Activated effector memory CD4-positive, alpha-beta T cell treated with anti-CD3 and anti-CD28 coated beads, Interleukin-2, amount 50 U/mL, for 16 hours (primary cell): ENCODE measurements at places on chromosomes 5 and 9.

DNA sequence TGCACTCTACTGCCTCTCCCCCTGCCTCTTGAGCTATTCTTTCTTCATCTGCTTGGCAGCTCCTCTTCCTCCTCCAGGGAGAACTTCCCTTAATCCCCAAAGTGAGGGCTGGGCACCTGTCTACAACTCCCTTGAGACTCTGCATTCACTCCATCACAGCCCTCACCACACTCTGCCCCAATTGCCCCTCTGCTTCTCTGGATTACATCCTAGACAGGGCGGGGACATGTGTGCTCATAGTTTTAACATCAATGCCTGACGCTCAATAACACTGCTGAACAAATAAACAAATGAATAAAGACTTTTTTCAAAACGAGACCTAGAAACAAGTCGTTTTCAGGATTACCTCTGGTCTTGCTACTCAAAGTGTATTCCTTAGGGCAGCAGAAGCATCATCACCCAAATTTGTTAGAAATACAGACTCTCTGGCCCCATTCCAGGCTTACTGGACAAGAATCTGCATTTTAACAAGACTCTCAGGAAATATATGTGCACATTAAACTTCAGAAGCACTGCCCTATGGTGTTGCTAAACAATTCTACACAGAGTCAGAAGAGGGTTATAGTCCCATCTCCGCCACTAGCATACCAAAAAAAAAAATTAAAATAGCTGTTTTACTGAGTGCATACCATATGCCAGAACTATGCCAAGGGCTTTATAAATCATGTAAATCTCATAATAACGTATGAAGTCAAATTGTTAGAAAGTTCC, 115.6 kb downstream of the CDK5RAP2 start:
- DNase-seq, result no peak

GRCh38 chr9:38696999-38697398, 22.9 kb downstream of the FAM240B start:
- DNase-seq, result no peak

GRCh38 chr5:14708551-14708950, 44.0 kb downstream of the OTULIN start:
- DNase-seq, result no peak

DNA sequence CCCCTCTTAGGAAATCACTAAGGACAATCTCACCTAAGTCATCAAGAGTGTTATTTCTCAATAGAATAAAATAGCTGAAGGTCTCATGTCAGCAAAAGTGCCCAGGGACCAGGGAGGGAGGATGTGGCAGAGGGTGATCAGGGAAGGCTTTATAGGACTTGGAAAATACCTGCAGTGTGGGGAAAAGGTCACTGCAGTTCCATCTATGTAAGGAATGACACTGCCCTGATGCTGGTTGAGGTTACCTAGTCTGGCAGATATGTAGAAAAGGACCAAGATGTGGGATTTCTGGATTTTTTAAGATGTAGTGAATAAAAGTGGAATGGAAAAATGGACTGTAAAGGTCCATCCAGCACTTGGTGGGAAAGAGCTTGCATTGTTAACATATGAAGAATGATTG, 18.3 kb downstream of the PRDM9 start:
- DNase-seq, result no peak

GRCh38 chr9:126851286-126851880, 9.1 kb upstream of the ZBTB34 start:
- DNase-seq, result no peak

DNA sequence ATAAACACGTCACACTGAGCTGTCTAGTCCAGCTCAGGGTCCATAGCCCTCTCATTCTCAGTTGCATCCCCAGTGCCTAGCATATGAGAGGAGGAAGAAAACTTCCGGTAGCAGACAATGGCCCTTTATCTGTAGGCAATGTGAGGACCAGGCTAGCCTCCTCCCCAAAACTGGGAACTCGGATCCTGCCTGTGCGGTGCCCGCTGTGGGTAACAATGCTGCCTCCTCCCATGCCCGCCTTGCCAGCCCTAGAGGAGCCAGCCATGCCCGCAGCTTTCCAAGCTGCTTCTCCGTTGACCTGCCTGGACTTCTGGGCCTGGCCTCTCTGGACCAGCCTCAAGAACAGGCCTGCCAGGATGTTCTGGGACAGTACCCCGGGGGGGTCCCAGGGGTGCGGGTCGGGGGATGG, 74.6 kb upstream of the ORM1 start:
- no peak for DNase-seq

DNA sequence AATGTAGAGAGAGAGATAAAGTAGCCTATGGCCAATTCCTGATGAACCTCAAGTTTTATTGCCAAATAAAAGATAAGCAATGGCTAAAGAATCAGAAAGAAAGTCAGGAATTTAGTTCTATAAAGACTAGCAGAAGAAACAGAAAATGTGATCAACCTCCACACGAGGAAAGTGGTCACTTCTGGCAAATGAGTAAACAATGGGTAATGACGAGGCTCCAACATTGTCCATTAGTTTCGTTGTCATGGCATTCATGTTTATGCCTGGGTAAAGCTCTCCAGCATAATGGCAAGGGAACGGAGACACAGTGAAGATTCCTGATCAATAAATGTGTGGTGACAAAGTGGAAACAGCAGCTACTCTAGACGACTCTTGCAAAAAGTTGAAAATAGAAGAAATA, 341.8 kb upstream of the CTNND2 start:
- no peak for DNase-seq

DNA sequence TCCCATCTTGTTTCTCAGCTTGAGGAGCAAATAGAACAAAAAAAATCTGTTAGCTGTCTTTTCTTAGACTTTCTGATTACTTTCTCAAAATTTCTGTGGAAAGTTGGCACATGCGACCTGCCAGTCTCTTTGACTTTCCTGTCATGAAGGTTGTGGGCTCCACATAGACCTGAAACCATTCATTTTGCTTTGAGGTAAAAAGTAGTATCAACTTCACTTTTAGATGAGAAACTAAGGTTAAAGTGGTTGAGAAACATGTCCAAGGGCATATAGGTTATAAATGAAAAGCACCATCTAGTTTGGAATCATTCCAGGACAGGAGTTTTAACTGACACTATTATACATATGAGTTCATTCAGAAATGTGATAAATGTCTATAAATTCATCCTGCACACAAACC, 42.7 kb downstream of the ST8SIA4 start:
- no peak for DNase-seq

DNA sequence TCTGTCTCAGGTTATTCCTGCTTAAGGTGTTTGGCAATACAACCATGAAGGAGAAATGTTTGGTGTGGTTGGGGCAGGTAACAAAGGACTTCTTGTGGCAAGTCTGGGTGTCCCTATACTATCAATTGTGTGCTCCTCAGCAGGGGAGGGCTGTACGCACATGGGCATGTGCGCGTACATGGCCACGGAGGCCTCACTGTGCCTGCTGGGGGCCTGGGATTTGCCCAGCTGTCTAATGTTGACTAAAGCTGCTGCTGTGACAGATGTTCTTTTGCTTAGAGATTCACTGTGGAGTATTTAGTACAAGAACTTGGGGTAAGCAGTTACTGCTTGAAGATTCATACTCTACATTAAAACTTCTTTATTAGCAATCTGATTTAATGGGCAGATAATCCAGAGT, 97.5 kb downstream of the HSPA4 start:
- DNase-seq, result no peak

DNA sequence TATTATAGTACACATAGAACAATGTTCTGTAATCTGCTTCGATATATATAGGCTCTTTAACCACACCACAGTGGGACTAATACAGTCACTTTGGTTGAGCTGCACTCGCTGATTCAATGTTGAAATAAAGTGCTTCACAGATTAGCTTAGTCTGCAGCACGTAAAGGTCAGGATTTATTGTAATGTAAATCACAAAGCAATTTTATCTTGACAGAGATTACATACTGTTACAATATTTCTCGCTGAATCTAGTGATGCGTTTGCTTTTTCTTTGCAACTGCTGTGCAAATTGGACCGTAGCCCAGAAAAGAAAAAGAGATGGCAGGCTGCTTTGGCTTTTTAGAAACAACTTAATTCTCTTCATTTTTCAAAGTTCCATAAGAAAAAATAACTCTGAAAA, 52.9 kb downstream of the CETN3 start:
- DNase-seq, result no peak

GRCh38 chr9:21322911-21323461, 12.2 kb downstream of the KLHL9 start:
- DNase-seq, result no peak

DNA sequence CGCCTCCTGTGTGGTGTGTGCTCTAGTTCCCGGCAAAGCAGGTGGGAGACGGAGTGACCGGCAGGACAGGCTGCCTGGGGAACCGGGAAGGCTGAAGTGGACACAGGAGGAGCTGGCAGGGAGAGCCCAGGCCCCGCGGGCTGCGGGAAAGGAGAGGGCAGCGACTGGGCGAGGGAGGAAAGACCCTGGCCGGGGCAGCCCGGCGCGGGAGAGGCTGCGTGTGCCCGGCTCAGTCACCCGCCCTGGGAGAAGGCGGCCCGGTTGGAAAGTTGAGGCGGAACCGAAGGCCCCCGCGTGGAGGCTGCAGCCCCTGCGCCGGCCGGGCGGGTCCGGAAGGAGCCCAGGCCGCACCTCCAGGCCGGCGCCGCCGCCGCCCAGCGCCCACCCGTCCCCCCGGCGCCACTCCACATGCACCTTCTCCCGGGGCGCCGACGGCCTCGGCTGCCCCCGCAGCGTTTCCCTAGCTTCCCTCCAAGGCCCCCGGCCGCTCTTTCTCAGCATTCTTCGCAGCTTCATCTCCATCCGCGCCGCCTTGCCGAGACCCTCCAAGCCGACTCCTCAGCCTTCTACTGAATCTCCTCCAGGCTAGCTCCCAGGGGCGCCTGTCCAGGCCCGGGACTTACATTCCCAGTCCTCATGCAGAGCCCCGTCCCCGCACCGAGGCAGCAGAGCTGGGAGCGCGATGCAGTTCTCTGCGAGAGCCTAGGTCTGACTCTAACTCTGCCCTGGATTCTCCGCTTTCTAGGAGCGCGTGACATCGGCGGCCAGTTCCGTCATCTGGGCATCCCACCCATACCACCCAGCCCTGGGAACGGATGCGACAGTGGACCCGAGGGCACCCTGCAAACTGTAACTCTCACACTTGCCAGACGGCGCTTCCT, 152.0 kb downstream of the ERCC6L2 start:
- no peak for DNase-seq

GRCh38 chr5:169945831-169946261, 34.4 kb downstream of the INSYN2B start:
- DNase-seq, result no peak

GRCh38 chr5:23742701-23743100, 235.3 kb downstream of the PRDM9 start:
- DNase-seq, result no peak

DNA sequence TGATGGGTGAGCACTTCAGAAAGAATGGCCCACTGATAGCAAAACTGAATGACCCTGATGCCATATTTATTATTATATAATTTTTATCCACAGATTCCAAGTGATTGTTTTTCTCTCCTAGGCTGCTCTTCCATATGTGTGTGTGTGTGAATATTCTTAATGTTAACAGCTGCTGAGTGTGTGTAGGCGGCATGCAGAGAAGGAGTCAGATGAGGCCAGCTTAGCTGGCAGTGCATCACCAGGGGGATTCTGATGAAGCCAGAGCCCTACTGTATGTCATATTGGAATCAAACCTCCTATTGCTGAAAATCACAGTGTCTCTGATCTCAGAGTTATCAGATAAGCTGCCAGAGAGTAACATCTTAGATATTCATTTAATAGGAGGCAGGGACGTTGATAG, 177.1 kb downstream of the DMAC1 start:
- no peak for DNase-seq

DNA sequence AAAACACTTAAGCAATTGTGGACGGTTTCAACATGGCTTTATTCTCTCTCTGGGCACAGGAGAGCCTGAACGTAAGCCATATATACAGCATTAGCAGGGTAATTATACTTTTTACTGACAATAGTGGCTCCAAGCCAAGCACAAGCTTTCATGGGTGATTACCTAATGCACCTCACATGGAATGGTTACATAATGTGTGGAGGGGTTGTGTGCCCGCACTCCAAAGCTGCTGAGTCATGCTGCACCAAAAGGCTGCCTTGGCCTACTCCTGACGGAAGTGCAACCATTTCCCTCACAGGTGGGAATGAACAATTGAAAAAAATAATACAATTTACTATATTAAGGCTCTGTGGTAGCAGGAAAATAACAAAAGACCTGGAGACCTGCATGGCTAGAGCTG, 86.5 kb upstream of the ATP10B start:
- no peak for DNase-seq

DNA sequence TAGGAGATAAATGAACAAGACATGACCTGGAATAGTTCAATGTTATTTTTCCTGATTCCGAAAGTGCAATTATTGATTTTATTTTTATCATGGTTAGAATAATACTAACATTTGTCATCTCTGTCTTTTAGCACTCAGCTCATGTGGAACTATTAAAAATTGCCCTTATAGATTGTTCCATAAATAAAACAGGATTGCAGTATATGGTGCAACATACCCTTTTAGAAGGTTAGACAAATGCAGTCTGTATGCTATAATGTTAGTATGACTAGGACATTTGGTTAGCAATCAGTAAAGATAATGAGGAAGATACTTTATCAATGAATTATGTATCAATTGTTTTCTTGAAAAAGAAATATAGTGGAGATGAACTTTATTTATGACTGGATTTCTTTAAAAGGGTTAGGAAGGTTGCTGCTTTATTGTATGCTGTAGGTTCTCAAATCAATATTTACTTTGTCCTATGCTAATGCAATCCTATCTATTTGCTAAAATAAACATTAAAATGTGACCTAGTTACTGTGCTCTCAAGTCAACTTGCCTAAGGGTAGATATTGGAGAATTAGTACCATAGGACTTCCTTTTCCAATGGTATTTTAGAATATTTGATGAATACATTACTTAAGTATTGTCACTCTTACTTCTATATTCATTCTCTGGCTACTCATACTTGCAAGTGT, 348.9 kb upstream of the ISL1 start:
- DNase-seq, result no peak

GRCh38 chr5:35094948-35095347, 47.2 kb upstream of the AGXT2 start:
- DNase-seq, result no peak

DNA sequence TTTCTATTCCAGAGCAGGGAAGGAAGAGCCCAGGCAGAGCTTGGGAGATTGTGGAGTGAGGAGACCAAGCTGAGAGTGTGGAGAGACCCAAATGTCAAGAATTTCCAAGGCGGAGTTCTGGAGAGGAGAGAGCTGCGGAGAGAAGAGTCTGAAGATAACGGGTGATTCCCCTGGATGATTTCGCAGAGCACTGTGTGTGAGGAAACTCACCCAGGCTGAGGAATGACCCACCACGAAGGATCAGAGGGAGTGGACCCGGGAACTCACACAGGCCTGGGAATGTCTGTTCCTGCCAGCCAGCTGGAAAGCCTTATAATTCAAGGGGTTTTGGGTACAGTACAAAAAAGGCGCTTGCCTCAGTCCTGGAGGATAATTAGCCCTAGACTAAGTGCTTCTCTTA, 94.2 kb downstream of the WNK2 start:
- DNase-seq, result no peak
